ENCODE measurements at places on chromosomes 11 and 22. TPM values are rescaled to one million over a fixed set of nuclear protein-coding genes. Genes with fewer than 3 reads are reported as not detected.

The RNASEH2C gene
- polyA plus RNA-seq: 112 TPM

The ACRV1 gene
- polyA plus RNA-seq: not detected

The PIWIL4 gene
- polyA plus RNA-seq: 6.7 TPM

The CHKB gene
- polyA plus RNA-seq: 339 TPM

The CCDC85B gene
- polyA plus RNA-seq: 53.9 TPM

The CARD10 gene
- 5.7 TPM for polyA plus RNA-seq
